ENCODE measurements at places on chromosomes 2 and 18. TPM values are rescaled to one million over a fixed set of nuclear protein-coding genes. Genes with fewer than 3 reads are reported as not detected.

Gene UGT1A5
- not detected for total RNA-seq

Gene ANKRD23
- total RNA-seq = 9.3 TPM

Gene FAM228A
- 0.51 TPM for total RNA-seq

GRCh38 chr2:38751596-38752410 lies 642 bp upstream of the SRSF7 start:
- H3K27ac ChIP-seq = peak overlapping the region; percentile 99
- H3K36me3 ChIP-seq = peaks cover 27% of the 10 kb centered on the region
- peaks cover 50% of the 10 kb centered on the region for H3K4me1 ChIP-seq
- DNase-seq = peak; percentile 14
- peaks cover 11% of the 10 kb centered on the region for H3K27me3 ChIP-seq

DNA sequence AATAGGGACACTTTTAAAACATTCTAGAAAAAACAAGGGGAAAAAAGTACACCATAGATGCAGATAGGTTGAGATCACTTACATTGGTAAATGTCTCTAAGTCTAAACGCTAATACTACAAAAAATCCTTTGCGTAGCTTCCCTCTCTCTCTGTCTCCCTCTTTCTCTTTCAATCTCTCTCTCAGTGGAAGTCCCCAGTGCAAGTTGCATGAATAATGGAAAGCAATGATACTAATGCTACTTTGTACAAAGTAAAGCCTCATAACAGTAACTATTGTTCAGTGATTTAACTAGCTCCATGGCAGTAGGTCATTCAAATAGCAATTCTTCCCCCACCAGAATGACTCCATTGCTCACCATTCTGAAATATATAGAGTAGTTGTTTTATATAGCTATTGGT lies 12.8 kb downstream of the MEIS1 start:
- H3K4me1 ChIP-seq = peaks cover 50% of the 10 kb centered on the region
- peak overlapping the region; percentile 60 for H3K4me3 ChIP-seq
- peaks cover 9% of the 10 kb centered on the region for H3K36me3 ChIP-seq
- no peak overlapping the region for H3K27ac ChIP-seq

Gene DAW1
- not detected for total RNA-seq

Gene FECH
- 16.9 TPM for total RNA-seq

GRCh38 chr2:66478299-66478698 lies 43.4 kb downstream of the MEIS1 start:
- no peak for DNase-seq
- H3K27ac ChIP-seq = no peak overlapping the region
- H3K4me1 ChIP-seq = peaks cover 12% of the 10 kb centered on the region
- no peaks in the 10 kb centered on the region for H3K27me3 ChIP-seq
- H3K36me3 ChIP-seq = peaks cover 21% of the 10 kb centered on the region
- H3K4me3 ChIP-seq = no peak overlapping the region

- H3K27ac ChIP-seq = no peak overlapping the region
- peaks cover 12% of the 10 kb centered on the region for H3K4me1 ChIP-seq
- no peaks in the 10 kb centered on the region for H3K27me3 ChIP-seq
- H3K36me3 ChIP-seq = no peaks in the 10 kb centered on the region
- DNase-seq = no peak
- no peak overlapping the region for H3K4me3 ChIP-seq
Measured at GRCh38 chr18:56545464-56545863, 92.9 kb downstream of the TXNL1 start.

- peaks cover 18% of the 10 kb centered on the region for H3K4me1 ChIP-seq
- no peaks in the 10 kb centered on the region for H3K36me3 ChIP-seq
- no peaks in the 10 kb centered on the region for H3K27me3 ChIP-seq
- H3K4me3 ChIP-seq = no peak overlapping the region
- no peak for DNase-seq
Measured at GRCh38 chr2:109052922-109053321, 63.9 kb upstream of the EDAR start.

DNA sequence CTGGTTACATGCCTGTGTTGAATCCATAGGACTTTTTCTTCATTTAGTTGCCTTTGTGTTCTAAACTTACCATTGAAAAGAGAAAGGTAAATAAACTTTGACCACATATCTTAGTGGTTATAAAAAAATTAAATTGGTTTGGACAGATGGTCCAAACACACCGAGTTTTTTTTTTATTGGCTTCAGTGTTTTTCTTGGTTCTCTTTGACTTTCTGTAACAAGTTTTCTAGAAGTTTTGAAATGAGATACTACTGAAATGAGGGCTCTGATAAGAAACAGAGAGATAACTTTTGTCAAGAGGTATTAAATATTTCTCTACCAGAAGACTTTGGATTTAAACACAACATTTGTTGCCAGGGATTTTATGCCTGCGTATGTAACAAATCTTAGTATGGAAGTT lies 20.7 kb downstream of the SPTBN1 start:
- peaks cover 34% of the 10 kb centered on the region for H3K4me1 ChIP-seq
- no peaks in the 10 kb centered on the region for H3K27me3 ChIP-seq
- no peak overlapping the region for H3K27ac ChIP-seq
- DNase-seq = no peak
- no peak overlapping the region for H3K4me3 ChIP-seq
- H3K36me3 ChIP-seq = no peaks in the 10 kb centered on the region

DNA sequence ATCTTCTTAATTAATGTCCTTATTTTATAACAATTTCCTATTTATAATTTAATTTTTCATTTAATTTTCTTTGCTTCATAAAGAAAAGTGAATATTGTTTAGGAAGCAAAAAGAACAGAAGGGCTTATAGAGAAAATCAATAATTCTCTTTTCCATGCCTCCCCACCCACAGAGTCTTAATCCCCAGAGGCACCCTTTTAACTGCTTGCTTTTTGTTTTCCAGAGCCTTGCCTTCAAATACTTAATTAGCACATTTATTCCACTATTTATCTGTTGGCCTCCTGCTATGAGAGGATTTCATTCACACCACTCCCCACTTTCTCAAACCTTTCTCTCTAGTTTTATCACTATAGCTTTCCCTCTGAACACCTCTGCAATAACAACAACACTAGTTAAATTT lies 373.6 kb downstream of the MBD2 start:
- H3K36me3 ChIP-seq = no peaks in the 10 kb centered on the region
- no peak overlapping the region for H3K27ac ChIP-seq
- H3K4me3 ChIP-seq = no peak overlapping the region
- no peak for DNase-seq

- peaks cover 4% of the 10 kb centered on the region for H3K27me3 ChIP-seq
- no peak for DNase-seq
- H3K4me3 ChIP-seq = no peak overlapping the region
- H3K27ac ChIP-seq = peak overlapping the region; percentile 35
Measured at GRCh38 chr2:73897240-73897583, 4.4 kb downstream of the ACTG2 start.

Gene TEKT4
- not detected for total RNA-seq

- no peaks in the 10 kb centered on the region for H3K27me3 ChIP-seq
- no peaks in the 10 kb centered on the region for H3K4me1 ChIP-seq
- no peak overlapping the region for H3K27ac ChIP-seq
- no peak overlapping the region for H3K4me3 ChIP-seq
- H3K36me3 ChIP-seq = peaks cover 39% of the 10 kb centered on the region
Measured at GRCh38 chr2:24538720-24539119, 47.7 kb downstream of the NCOA1 start.

- H3K4me1 ChIP-seq = peaks cover 3% of the 10 kb centered on the region
- H3K4me3 ChIP-seq = no peak overlapping the region
- H3K27me3 ChIP-seq = peaks cover 19% of the 10 kb centered on the region
Measured at GRCh38 chr2:887639-888038, 63.0 kb upstream of the SNTG2 start.

DNA sequence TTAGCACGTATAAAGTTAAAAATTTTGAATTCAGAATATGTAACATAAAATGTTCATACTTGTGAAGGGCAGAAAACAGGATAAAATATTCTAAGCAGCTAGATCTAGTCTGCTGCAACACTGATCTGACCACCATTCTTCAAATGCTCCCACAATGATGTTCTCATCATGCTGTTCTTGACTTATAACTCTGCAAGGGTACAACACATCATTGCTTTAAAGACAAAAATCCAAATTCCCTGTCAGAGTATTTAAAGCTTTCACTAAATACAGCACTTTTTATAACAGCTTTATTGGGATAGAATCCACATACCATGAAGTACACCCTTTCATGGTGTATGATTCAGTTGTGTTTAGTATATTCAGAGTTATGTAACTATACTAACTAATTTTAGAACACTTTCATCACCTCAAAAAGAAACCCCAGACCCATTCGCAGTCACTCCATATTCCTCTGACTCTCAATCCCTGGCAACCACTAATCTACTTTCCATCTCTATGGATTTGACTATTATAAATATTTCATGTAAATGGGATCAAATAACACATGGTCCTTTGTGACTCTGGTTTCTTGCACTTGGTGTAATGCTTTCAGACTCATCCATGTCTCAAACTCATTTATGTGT lies 56.4 kb downstream of the MAP4K3 start:
- H3K4me1 ChIP-seq = peaks cover 12% of the 10 kb centered on the region
- DNase-seq = no peak
- H3K27ac ChIP-seq = no peak overlapping the region
- no peak overlapping the region for H3K4me3 ChIP-seq

GRCh38 chr18:54159906-54160305 lies 64.6 kb downstream of the MBD2 start:
- H3K4me1 ChIP-seq = no peaks in the 10 kb centered on the region
- H3K27me3 ChIP-seq = no peaks in the 10 kb centered on the region
- peaks cover 31% of the 10 kb centered on the region for H3K36me3 ChIP-seq

DNA sequence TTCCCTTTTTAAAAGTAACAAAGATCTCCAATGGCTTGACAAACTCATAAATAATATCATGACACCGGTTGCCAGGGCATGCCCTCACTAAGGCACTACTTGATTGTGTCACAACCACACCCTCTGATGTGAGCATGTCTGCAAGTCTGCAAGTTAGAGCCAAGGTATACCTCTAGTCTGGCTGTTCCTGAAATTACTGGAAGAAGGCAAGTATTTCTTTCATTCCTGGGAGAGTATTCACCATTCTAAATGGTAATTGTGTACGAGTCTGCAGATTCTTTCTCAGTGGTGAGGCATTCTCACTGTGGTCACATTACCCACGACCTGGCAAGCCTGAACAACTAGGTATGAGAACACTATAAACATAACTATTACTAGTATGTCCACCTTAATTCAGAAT lies 25.7 kb upstream of the RNU4ATAC start:
- H3K4me3 ChIP-seq = no peak overlapping the region
- no peak for DNase-seq
- H3K27ac ChIP-seq = no peak overlapping the region
- no peaks in the 10 kb centered on the region for H3K27me3 ChIP-seq
- peaks cover 35% of the 10 kb centered on the region for H3K4me1 ChIP-seq

All from neural crest cell (in vitro differentiated cells).